Activated CD8-positive, alpha-beta T cell treated with anti-CD3 and anti-CD28 coated beads, Interleukin-2, amount 10 ng/mL, durations not matched to agents 7 days and 5 days (primary cell): ENCODE measurements at places on chromosomes 2 and 18. TPM values are rescaled to one million over a fixed set of nuclear protein-coding genes. Genes with fewer than 3 reads are reported as not detected.

DSG1 gene
- total RNA-seq, result not detected

DYSF gene
- 4.7 TPM for total RNA-seq

PROKR1 gene
- not detected for total RNA-seq

DNAJC5G gene
- not detected for total RNA-seq

GRCh38 chr18:13353084-13353823, 134.7 kb downstream of the LDLRAD4 start:
- peak; percentile 45 for DNase-seq

DNA sequence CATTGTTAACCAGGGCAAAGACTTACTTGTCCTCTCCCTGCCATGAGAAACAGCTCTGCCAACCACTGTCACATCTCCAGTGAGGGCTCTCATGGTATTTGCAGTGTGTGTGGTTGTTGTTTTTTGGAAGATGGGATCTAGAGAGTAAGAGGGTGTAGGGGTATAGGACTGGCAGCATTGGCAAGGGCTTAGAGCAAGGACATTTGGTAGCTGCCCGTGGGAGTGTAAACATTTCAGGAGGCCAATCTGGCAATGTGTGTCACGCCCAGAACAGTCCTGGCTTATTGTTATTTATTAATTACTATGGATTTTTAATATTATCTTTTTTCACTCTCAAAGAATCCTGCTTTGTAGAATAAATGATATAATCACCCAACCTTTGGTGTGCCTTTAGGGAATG, 90.5 kb downstream of the TMEM17 start:
- DNase-seq, result no peak

DNA sequence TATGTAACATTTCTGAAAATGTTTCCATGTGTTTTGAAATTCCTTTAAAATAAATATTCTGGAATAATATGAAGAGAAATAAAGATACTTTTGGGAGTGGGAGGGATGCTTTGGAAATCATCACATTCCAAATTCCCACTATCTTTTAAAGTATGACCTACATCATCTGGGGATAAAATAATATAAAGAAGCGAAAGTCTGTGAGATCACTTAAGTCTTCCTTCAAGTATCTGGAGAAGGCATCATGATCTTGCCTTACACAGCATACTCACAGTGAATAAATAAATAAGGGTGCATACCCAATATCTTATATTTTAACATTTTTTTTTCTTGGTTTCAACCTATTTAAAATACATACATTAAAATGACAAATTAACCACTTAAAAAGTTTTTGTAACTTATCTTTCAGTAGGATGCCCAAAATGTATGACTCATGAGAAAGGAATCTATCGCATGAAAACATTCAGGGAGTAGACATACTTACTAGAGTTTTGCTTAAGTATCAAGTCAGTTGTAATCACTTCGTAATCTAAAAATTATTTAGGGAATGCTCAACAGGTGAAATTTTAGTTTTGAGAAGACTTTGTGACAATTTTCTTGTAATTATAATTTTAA, 248.3 kb upstream of the COL3A1 start:
- no peak for DNase-seq

DNA sequence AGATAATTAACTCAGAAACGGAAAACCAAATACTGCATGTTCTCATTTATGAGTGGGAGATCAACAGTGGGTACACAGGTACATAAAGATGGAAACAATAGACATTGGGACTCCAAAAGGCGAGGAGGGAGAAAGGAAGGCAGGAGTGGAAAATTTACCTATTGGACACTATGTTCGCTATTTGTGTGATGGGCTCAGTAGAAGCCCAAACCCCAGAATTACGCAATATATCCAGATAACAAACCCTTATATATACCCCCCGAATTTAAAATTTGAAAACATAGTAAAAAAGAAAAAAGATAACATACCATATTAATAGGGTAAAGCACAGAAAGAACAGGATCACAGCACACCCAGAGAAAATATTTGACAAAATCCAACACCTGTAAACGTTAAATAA, 1351.7 kb upstream of the FAM98A start:
- no peak for DNase-seq

DNA sequence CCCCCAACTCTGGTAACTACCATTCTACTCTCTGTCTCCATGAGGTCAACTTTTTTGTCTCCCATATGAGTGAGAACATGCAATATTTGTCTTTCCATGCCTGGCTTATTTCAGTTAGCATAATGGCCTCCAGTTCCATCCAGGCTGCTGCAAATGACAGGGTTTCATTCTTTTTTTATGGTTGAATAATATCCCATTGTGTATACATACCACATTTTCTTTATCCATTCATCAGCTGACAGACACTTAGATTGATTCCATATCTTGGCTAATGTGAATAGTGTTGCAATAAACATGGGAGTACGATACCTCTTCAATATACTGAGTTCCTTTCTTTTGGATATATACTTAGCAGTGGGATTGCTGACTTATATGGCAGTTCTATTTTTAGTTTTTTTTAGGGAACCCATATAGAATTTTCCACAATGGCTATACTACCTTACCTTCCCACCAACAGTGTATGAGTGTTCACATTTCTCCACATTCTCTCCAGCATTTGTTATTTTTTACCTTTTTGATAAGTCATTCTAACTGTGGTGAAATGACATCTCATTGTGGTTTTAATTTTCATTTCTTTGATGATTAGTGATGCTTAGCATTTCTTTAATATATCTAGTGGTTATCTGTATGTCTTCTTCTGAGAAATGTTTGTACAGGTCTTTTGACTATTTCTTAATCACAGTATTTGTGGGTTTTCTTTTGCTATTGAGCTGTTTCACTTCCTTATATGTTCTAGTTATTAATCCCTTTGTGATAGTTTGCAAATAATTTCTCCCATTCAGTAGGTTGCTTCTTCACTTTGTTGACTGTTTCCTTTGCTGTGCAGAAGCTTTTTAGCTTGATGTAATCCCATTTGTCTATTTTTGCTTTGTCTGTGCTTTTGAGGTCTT, 112.2 kb downstream of the SRBD1 start:
- no peak for DNase-seq

DNA sequence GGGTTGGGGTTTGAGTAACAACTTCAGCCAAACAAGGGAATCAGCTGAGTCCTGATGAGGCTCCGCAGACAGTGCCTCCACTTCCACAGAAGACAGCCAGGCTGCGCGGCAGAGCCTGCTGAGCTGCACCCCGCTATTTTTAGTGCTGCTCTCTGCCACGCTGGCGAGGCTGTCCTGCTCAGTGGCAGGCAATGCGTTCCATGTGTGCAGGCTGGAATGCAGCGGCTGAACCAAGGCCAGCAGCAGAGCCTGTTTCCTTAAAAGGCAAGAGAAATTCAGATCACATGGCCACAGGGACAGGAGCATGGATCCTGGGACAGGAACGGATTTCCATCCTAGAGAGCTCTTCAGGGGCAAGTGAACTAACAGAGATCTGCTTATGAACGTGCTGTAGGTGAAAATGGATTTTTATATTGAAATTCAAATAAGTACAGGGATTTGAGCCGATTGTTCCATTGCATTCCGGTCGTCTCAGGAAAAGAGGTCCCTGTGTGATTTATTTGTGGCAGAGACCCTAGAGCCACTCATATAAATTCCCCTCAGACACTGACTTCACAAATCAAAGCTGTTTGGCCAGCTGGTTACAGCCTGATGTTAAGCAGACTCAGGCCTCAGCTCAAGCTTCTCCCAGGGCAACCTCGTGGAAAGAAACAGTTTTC, 98.7 kb downstream of the COL6A3 start:
- DNase-seq, result no peak

DNA sequence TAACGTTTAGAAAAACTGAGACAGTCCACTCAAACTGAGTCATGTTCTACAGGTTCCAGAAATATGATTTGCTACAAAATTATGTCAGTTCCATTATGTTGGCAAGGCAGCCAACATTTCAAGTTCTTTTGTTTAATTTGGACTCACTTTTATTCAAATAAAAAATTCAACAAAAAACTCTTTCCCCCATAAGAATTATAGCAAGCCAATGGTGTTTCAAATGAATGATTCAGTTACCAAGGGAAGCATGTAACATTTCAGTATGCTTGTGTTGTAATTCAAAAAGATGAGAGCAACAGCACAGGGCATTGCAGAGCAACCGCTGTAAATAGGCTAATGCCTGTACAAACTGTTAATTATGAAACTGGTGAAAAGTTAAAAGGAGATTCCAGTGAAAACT, 140.8 kb downstream of the FIGN start:
- no peak for DNase-seq

- DNase-seq, result no peak
Observed at GRCh38 chr18:42620657-42621056, 494.8 kb downstream of the RIT2 start.

DNA sequence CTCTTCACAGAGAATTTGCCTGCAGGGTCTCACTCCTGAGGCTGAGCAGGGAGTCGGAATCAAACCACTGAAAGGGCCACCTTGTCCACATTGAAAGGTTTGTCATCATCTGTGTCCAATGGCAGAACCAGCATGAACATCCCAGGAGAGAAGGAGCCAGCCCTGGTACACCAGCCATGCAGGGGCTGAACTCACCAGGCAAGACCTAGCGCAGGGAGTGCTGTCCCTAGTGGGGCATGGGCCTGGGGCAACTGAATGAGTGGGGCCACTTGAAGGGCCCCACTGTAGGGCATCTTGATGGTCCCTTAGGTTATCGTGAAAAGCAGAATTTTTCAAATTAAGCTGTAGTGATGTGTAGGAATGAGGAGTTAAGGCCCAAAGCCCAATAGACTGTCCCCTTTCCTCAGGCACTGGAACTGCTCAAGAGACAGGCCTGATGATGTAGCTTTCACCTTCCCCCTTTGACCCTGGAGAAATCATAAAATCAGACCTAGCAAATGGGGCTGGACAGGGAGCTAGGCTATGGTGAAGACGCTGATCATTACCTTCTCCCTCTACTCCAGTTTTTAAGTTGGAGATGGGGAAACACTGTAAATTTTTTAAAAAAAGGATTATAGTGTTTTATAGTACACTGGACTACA, 8.4 kb upstream of the PLEK start:
- DNase-seq, result no peak

- no peak for DNase-seq
Observed at GRCh38 chr18:9062418-9062751, 40.1 kb upstream of the NDUFV2 start.
